ENCODE measurements at places on chromosomes 12 and 14. TPM values are rescaled to one million over a fixed set of nuclear protein-coding genes. Genes with fewer than 3 reads are reported as not detected.

TAS2R9 gene
- total RNA-seq, result not detected

CPSF6 gene
- 23.4 TPM for total RNA-seq

NEUROD4 gene
- not detected for total RNA-seq

PCK2 gene
- 93.8 TPM for total RNA-seq

SRSF9 gene
- total RNA-seq, result 163 TPM

POU6F1 gene
- 0.64 TPM for total RNA-seq

MANSC4 gene
- not detected for total RNA-seq

Measured in tracheal epithelial cell (primary cell).